ENCODE measurements at places on chromosomes 6 and 20. TPM values are rescaled to one million over a fixed set of nuclear protein-coding genes. Genes with fewer than 3 reads are reported as not detected.

GRCh38 chr20:61640131-61640870, 388.2 kb downstream of the CDH4 start:
- DNase-seq, result no peak

GRCh38 chr6:14881398-14881797, 364.5 kb upstream of the JARID2 start:
- DNase-seq, result peak; percentile 74

GRCh38 chr20:46965477-46965876, 70.8 kb downstream of the EYA2 start:
- no peak for DNase-seq

GRCh38 chr20:4217349-4217841, 202.0 kb upstream of the RNF24 start:
- DNase-seq, result no peak

DNA sequence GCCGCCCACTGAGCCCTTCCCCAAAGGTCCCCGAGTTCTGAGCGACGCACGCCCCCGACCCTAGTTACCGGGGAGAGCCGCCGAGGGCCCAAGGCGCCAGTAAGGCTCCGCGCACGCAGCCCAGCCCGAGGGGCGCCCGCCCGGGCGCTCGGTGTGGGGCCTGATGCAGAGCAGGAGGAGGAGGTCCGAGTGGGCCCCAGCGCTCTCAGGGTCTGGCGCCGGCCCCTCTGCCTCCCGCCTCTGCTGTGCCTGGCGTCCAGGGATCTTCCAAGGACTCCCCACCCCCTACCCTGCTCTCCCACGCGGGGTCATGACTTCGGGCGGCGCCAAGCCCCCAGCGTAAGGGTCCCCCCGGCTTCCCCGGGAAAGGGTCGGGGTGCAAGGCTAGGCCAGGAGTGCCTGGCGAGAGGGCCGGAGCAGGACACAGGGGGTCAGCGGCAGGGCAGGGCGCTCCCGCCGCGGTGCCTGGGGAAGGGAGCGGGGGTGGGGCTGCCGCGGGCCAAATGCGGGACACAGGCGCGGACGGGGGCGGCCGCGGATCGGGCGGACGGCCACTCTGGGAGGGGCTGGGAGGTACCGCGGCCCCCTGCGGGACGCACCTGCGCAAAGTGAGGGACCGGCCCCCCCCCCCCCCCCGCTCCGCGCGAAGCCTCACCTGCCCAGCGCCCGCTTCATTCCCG, 637 bp downstream of the ABHD12 start:
- peak; percentile 34 for DNase-seq

DNA sequence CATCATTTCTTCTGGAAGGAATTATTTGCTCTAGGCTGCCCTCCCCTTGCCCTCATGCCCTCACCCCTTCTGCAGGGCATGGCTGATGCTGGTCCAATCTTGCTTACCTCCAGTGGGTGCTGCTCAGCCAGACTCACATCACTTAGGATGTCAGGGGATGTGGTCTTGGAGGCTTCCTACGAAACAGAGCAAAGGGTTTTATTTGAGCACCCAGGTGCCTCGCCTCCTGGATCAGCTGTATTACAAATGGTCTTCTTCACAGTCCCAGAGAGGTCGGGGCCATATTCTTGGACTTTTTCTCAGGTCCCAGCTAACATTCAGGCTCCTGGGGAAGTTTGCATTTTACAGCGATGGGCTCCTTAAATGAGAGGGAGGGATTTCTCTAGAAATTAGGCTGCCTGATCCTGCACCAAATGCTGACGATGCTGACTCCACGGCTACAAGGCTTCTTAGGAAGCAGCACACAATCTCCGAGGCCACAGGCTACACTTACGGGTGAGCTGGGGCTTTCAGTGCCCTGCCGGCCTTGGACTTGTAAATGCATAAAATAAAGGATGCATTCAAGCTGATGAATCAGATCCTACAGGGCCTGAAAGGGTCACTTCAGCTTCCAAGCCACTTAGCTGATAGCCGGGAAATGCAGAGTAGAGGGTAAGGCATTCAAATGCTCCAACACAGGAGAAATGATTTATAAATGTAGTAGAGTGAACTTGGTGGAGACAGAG, 159.8 kb upstream of the ECI2 start:
- DNase-seq, result no peak

- DNase-seq, result no peak
Measured at GRCh38 chr6:73704798-73705197, 8.8 kb downstream of the CD109 start.

GRCh38 chr20:52166150-52166549, 25.4 kb downstream of the ZFP64 start:
- no peak for DNase-seq

- no peak for DNase-seq
Measured at GRCh38 chr20:1334370-1334731, 5.4 kb upstream of the SDCBP2 start.

DNA sequence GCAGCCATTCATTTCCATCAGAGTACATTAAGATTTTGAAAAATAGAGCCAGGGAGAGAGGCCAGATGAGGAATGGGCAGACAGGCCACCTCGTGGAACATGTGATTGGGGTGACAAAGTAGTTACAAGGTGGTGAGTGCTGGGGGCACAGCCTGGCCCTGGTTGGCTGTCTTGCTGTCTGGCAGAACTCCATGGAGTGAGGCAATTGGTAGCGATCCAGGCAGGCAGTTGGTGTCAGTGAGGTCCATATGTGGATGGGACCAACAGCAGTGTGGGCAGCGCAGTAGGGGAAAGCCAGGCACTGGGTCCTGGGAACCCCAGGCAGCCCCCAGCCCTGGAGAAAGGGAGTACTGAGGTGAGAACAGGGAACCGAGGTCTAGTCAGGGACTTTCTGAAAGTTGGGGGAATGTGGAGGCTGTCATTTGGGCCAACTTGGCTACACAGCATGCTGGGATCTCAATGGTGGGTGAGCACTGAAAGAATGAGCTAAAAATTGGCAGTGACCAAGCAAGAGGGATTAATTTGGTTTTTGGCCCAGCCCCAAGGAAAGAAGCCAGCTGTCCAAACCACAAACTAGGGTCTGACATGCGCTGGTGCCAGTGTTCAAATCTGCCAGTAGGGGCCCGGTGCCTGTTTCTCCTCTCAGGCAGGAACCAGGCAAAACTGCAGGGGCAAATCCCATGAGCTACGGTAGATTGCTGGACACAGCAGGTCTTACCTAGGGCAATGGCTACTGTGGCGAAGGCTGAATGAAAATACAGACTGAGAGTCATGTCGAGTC, 61.4 kb upstream of the E2F3 start:
- no peak for DNase-seq

- DNase-seq, result no peak
Measured at GRCh38 chr6:170404697-170405096, 98.1 kb downstream of the FAM120B start.

DNA sequence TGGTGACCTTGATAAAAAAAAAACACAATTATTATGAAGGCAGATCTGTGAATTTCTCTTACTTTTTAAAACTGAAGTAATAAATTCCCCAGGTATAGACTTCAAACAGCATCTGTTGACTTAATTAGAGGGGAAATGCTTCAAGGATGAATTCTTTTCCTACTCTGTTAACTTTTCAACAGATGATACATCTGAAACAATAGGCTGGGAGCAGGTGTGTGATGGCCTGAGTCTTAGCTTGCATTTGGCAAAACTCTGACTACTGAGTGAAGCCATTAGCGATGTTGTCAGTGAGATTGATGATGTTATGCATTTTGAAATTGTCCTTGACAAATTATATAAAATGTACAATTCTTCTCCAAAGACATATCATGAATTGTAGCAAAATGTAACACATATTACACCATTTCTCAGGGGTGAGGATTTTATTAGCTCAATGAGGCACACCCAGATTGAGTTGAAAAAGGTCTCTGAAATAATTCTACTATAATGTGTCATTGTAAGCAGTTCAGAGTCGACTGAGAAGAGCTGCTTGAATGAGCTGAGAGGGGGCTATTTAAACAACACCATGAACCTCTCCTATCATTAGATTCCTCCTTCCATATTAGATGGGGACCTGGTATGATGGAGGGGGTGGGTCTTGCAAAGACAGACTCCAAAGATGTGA, 39.6 kb upstream of the OGFRL1 start:
- DNase-seq, result peak; percentile 52

- DNase-seq, result no peak
Measured at GRCh38 chr6:78688668-78689067, 178.7 kb upstream of the IRAK1BP1 start.

GRCh38 chr6:26241033-26241895, 123.7 kb upstream of the BTN3A2 start:
- DNase-seq, result no peak

DNA sequence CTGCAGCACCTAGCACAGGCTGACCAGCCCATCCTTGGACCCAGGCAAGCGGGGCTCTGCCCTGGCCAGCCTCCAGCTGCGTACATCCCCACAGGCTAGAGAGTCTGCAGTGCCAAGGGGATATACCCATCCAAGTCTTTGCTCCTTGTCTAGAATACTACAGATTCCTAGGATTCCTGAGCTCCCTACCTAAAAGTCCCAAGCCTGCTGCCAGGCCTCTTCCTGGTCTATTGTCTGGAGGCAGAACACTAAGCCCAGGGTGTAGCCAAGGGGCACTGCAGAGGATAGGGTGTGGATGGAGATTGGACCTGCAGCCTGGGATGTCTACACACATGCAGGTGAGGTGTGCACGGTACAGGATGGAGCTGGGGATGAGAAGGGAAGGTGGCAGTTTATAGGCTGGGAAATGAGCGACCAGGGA, 90.0 kb upstream of the SIRPA start:
- no peak for DNase-seq

DNA sequence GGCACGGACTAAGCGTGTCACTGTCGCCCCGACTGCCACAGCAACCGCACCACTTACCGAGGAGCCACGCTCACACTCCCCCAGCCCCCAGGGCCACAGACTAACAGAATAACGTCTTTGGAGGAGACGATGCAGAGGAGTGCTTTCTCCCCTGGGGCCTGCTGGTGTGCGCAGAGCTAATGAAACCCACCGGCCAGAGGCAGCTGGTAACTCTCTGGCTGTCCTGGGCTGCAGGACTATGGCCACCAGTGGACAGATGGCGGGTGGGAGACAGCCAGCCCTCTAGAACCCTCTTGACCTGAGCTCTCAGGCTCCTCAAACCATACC, 228.0 kb downstream of the DLL1 start:
- no peak for DNase-seq

DNA sequence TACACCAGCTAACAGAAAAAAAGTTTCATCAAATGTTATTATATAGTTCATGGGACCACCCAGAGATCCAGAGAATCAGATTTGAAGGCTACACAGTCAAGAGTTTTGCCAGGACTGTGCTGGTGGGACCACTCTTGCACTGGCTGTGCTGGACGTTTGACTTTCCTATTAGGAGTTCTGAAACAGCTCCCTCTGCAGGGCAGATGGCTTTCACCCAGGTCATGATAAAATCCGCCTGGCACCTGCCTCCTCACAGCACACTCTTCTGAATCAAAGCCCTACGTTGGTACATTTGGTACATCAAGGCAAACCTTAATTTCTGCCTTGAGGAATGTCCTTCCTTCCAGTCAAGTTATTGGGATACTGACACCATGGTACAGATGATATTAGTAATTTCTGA, 302.1 kb downstream of the ZNF217 start:
- no peak for DNase-seq

DNA sequence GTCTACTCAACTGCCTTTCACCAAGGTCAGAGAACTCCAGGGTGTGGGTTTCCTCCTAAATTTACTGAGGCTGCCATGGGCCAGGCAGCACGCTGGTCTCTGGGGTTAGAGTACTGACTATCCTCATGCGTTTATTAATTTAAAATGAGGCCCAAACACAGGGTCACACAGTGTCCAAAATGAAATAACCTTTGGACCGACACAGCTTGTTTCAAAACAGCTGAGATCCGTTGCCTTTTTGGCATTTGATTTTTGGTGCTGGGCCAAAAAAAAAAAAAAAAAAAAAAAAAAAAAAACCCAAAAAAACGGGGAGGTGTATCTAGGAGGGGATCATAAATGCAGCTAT, 14.6 kb upstream of the TOX2 start:
- no peak for DNase-seq

DNA sequence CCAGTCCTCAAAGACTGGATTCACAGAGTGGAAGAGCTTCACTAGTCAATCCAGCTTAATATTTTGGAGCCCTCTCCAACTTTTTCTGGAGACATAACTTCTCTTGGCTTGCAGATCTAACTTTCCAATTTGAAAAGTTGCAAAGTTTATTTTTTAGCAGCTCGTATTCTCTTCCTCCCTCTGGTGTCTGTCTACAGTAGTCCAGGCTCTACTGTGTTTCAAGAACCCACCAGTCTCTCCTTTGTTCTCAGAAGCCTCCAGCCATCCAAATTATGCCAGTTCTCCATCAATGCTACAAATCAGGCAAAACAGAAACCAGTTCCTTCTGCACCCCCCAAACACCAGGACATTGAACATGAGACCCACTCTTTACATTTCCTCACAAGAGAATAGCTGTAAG, 376.1 kb upstream of the OPRM1 start:
- no peak for DNase-seq

GRCh38 chr20:51526754-51527153, 15.8 kb downstream of the NFATC2 start:
- no peak for DNase-seq

GRCh38 chr6:34129753-34130152, 16.1 kb downstream of the GRM4 start:
- no peak for DNase-seq

DNA sequence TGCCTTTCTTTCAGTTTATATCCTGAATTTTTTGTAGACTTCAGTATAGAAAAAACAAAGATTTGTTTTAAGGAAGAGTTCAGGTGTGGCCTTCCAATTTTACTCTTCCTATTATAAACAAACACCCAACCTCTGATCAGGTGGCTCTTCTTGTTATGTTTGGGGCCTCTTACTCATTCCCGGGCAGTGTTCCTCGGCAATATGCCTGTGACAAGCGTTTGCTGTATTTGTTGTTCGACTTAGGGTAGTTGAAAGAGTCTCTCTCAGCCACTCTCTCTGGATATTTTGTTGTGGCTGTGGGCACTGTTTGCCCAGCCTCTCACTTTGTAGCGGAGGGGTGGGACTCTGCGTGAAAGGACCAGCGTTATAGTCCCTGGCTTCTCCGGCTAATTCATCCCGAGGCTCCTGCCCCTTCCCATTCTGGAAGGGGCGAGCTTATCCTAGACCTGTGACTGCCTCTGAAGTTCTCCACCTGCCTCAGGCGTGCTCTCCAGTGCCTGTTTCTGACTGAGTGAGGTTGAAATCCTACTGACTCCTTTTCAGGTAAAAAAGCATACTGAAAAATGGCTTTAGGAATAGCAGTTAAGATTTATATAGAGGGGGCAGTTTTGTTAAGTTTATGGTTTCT, 97.4 kb downstream of the PLCB4 start:
- peak; percentile 32 for DNase-seq

The EBF4 gene
- 2.5 TPM for polyA plus RNA-seq

The AIF1 gene
- polyA plus RNA-seq, result not detected

The FAXC gene
- 2.8 TPM for polyA plus RNA-seq

The GRIK2 gene
- polyA plus RNA-seq, result not detected

The PDE10A gene
- polyA plus RNA-seq, result 1.1 TPM
